ENCODE measurements at places on chromosomes 12 and 14.
A peak's percentile ranks its signal among the peaks of the same experiment; 100 is the strongest.

DNA sequence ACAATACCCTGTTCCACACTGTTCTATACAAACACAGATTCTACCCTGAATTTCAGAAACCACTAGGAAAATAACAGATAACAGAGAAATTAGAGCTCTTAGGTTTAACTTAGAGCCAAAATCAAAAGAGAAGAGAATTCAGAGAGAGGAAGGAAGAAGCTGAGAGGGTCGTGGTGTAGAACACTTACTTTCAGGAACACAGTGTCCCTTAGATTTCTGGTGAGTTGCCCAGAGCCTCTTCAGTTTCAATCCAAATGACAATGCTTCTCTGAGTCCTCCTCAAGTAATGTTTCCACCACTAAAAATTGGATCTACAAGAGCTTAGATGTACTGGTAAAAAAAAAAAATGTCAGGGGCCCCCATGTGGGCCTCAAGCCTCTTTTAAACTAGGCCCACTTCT is 2.6 kb downstream of the YAF2 start:
- peak overlapping the region; percentile 62 for H3K4me3 ChIP-seq
- peaks cover 39% of the 10 kb centered on the region for H3K4me1 ChIP-seq
- peaks cover 11% of the 10 kb centered on the region for H3K36me3 ChIP-seq
- H3K27ac ChIP-seq = peak overlapping the region; percentile 11
- H3K27me3 ChIP-seq = no peaks in the 10 kb centered on the region
- DNase-seq = no peak

DNA sequence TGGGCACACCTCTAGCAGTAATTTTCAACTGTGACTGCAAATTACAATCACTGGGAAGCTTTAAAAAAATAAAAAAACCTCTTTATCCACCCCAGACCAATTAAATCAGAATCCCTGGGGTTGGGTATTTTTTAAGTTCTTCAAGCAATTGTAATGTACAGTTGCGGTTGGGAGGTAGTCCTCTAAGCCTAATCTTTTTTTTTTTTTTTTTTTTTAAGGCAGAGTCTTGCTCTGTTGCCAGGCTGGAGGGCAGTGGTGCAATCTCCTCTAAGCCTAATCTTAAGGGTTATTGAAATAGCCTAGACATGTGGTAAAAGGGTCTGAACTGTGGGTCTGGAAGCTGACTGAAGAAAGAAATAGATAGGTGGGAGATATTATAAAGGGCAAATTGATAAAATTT is 230.5 kb downstream of the AKAP6 start:
- H3K4me3 ChIP-seq = no peak overlapping the region
- no peak overlapping the region for H3K27ac ChIP-seq
- H3K4me1 ChIP-seq = peaks cover 9% of the 10 kb centered on the region
- H3K27me3 ChIP-seq = no peaks in the 10 kb centered on the region

GRCh38 chr14:92460916-92461579 is 52.5 kb upstream of the RIN3 start:
- no peak overlapping the region for H3K4me3 ChIP-seq
- no peaks in the 10 kb centered on the region for H3K36me3 ChIP-seq
- no peaks in the 10 kb centered on the region for H3K27me3 ChIP-seq
- peak; percentile 3 for DNase-seq
- no peak overlapping the region for H3K27ac ChIP-seq

DNA sequence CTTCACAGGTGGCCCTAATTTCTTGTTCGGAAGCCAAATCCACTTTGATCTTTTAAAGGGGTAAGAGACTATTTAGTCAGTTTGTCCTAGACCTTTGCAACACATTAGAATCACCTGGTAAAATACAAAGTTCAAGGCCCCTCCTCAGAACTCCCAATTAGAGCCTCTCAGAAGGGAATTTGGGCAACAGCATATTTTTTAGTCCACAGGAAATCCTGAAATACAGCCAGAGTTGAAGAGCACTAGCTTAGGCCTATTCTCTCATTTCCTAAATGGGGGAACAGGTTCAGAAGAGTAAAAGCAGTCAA is 151.3 kb upstream of the FSCB start:
- H3K36me3 ChIP-seq = no peaks in the 10 kb centered on the region
- DNase-seq = no peak
- H3K4me3 ChIP-seq = no peak overlapping the region
- peaks cover 46% of the 10 kb centered on the region for H3K4me1 ChIP-seq

GRCh38 chr12:24754690-24755638 is 193.9 kb downstream of the BCAT1 start:
- H3K27ac ChIP-seq = peak overlapping the region; percentile 68
- peaks cover 12% of the 10 kb centered on the region for H3K4me1 ChIP-seq
- no peaks in the 10 kb centered on the region for H3K27me3 ChIP-seq
- H3K4me3 ChIP-seq = no peak overlapping the region
- DNase-seq = no peak
- H3K36me3 ChIP-seq = no peaks in the 10 kb centered on the region

GRCh38 chr12:94191023-94191422 is 42.6 kb downstream of the PLXNC1 start:
- peaks cover 5% of the 10 kb centered on the region for H3K4me1 ChIP-seq
- H3K4me3 ChIP-seq = no peak overlapping the region
- H3K27ac ChIP-seq = no peak overlapping the region
- DNase-seq = no peak
- peaks cover 6% of the 10 kb centered on the region for H3K27me3 ChIP-seq

GRCh38 chr14:65239938-65240296 is 137.6 kb upstream of the MAX start:
- no peak for DNase-seq
- H3K36me3 ChIP-seq = peaks cover 6% of the 10 kb centered on the region
- no peaks in the 10 kb centered on the region for H3K27me3 ChIP-seq
- H3K4me1 ChIP-seq = peaks cover 29% of the 10 kb centered on the region
- no peak overlapping the region for H3K27ac ChIP-seq

- DNase-seq = no peak
- peaks cover 13% of the 10 kb centered on the region for H3K27me3 ChIP-seq
- H3K4me1 ChIP-seq = no peaks in the 10 kb centered on the region
- no peak overlapping the region for H3K27ac ChIP-seq
Observed at GRCh38 chr14:33532553-33532952, 418.3 kb downstream of the EGLN3 start.

DNA sequence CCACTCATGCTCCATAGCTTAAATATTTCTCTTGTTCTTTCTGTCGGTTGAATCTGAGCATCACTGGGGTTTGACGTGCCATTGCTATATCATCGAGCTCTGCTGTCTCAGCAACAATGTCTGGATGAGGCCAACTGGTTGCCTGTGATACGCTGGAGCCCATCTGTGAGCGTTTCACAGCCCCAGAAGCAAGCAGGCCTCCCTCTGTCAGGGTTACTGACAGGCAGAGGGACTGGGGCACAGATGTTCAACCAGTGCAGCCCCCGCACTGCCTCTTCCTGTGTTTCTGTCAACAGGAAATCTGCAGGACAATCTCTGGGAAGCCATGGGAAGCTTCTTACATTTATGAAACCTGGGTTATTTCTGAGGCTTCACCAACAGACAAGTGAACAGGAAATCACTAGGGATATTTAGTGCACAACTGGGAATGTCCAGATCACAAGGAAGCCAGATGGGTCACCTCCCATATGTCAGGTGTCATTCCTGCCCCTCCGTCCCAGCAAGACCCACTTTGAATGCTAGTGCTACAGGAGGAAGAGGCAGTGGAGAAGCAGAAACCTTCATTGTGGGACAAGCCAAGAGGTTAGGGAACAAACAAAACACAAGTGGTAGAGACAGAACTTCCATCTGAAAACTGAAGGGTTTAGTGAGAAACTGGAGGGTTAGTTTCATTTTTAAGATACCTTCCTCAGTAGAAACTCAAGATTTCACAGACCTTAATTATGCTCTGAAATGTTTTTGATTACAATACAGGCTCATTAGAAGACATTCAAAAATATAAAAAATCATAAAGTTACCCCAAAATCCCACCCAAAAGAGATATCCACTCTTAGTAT is 24.1 kb downstream of the DMAC2L start:
- H3K27me3 ChIP-seq = no peaks in the 10 kb centered on the region
- H3K4me3 ChIP-seq = no peak overlapping the region
- peaks cover 1% of the 10 kb centered on the region for H3K36me3 ChIP-seq
- no peak for DNase-seq
- H3K4me1 ChIP-seq = peaks cover 19% of the 10 kb centered on the region

GRCh38 chr12:125549836-125550235 is 484.6 kb downstream of the AACS start:
- no peak overlapping the region for H3K4me3 ChIP-seq
- H3K27me3 ChIP-seq = no peaks in the 10 kb centered on the region
- no peaks in the 10 kb centered on the region for H3K4me1 ChIP-seq
- no peaks in the 10 kb centered on the region for H3K36me3 ChIP-seq
- no peak for DNase-seq

GRCh38 chr12:74339211-74339610 is 198.4 kb upstream of the ATXN7L3B start:
- H3K4me3 ChIP-seq = no peak overlapping the region
- no peak overlapping the region for H3K27ac ChIP-seq
- DNase-seq = no peak
- no peaks in the 10 kb centered on the region for H3K36me3 ChIP-seq

- H3K27ac ChIP-seq = no peak overlapping the region
- no peaks in the 10 kb centered on the region for H3K36me3 ChIP-seq
- DNase-seq = no peak
Observed at GRCh38 chr14:20624495-20625070, 16.9 kb downstream of the OR6S1 start.

GRCh38 chr12:109631302-109631701 is 57.7 kb downstream of the MVK start:
- H3K4me1 ChIP-seq = no peaks in the 10 kb centered on the region
- no peak overlapping the region for H3K4me3 ChIP-seq
- no peak for DNase-seq

Data from mesothelial cell of epicardium (in vitro differentiated cells).